Astrocyte (in vitro differentiated cells and primary cell): ENCODE measurements at places on chromosomes 16 and 17.

DNA sequence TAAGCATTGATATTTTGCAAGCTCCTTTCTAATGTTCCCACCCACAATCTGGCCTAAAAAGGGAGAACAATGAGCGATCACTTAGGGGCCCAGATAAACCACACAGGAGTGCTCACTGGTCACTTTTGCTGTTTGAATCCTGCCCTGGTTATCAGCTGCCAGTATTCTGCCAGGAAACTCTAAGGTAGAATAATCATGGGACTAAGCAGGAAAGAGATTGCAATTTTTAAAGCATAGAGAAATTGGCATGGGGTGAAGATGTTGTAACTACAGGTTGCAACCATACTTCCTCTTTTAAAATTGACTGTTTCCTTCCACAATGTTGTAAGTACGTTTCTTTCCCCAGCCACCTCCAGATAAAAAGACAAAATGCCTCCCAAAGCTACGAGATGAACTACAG lies 251.2 kb upstream of the CDH11 start:
- no peak for DNase-seq

DNA sequence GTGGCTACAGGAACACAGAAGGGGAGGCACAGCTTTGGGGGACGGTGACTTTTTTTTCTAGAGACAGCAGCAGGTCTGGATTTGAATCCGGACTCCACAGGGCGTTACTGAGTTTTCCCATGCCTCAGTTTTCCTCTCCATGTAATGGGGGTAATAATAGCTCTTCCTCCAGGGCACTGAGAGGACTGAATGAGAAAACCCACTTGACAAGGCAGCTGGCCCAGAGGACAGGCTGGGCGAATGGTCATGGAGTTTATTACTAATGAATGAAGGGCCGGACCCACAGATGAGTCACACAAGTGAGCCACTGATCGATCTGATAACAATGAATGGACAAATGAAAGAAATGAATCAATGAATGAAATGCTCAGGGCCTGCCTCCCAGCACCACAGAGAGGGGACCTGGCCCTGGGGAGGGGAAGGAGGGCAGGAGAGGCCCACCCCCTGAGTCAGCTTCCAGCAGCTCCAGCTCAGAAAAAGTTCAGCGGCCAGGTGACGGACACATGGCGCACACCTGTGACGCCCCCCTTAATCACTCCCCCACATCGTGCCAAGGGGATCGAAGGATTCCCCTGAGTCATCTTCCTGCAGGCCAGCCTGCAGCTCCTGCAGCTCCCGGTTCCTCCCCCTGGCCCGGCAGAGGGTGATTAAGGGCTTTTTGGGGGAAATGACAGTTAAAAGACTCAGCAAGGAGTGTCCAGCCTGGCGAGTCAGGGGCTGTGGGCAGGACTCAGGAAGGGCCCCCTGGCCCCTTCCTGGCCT lies 54.3 kb downstream of the SOCS1 start:
- peak; percentile 88 for DNase-seq

- no peak for DNase-seq
These were observed 110.2 kb downstream of the ABCC6 start for GRCh38 chr16:16113076-16113475.

- DNase-seq = no peak
These were observed 14.9 kb downstream of the MMP15 start for GRCh38 chr16:58040496-58040846.

DNA sequence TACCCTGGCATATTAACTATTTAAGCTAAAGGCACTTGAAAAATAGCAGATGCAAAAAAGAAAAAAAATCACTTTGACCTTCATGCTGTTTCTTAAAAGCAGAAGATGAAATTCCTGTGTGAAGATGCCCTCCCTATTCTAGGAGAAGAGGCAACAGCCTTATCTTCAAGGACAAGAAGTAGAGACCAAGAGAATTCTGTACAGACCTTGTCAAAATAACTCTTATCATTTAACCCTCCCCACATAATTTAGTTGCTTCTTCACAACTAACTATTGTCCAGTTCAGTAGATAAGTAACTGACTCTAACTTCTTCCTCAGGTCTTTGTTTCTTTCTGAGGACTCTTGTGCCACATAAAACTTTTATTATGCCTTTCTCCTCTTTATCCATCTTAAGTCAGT lies 72.0 kb upstream of the MARCHF10 start:
- no peak for DNase-seq

GRCh38 chr16:57263541-57264351 lies 18.7 kb downstream of the ARL2BP start:
- DNase-seq = no peak

- no peak for DNase-seq
These were observed 16.2 kb downstream of the CLUH start for GRCh38 chr17:2695243-2695960.

- no peak for DNase-seq
These were observed 143.7 kb downstream of the ABCC12 start for GRCh38 chr16:48011878-48012658.

- peak; percentile 20 for DNase-seq
These were observed 122.4 kb upstream of the NUDT7 start for GRCh38 chr16:77599793-77600415.

GRCh38 chr17:2084036-2084765 lies 29.3 kb downstream of the HIC1 start:
- peak; percentile 57 for DNase-seq

DNA sequence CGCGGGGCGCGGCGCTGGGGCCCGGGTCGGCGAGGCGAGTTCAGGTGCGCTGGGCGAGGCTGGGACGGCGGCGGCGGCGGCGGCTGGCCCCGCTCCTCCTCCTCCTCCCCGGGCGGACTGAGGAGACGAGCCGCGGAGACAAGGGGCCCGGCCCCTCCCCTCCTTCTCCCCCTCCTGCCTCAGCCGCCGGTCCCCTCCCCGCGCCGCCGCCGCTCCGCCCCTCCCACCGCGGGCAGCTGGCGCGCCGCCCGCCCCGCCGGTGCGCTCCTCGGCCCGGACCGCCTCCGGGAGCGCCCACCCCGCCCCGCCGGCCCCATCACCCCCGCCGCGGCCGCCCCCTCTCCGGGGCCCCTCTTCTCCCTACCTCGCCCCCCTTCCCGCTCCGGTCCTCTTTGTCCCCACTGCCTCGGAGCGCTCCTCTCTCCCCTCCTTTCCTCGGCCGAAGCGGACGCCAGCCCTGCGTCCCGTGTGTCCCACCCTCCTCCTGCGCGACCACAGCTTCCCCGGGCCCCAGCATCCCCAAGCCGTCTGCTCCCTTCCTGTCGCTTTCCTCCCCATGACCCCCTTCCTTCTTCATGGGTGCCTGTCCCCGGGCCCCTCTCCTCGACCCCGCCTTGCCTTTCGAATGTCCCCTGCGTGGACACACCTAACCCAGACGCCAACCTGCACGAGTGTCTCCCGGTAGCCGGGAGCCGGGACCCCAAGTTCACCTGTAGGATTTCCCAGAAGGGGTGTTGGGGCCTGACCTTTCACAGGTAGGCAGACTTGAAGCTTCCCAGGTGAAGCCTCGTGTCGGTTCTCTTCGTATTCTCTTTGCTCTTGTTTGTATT lies at the start of gene TOX3:
TSS of gene TOX3 (minus strand) at position 140 of the 830 bp plus-strand sequence. CDS start 420 bp downstream, outside the sequence.
- DNase-seq = no peak

GRCh38 chr16:56936950-56937349 lies 5.0 kb downstream of the HERPUD1 start:
- DNase-seq = no peak

DNA sequence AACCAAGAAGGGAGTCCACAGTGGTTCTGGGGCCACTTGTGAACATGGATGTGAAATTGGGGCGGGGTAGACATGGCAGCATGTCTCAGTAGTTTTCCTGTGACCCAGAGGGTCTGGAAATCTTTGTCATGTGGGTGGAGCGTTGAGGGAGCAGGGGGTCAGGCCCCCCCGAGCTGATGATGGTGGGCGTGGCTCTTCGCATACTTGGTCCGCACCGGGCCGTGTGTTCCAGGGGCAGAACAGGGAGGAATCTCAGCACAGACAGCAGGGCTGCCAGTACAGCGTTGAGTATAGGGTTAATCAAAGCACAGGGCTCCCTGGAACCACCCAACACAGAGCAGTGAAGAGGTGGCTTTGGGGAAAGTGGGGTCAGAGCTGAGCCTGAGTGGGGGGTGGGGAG lies 267.5 kb downstream of the SEC14L1 start:
- DNase-seq = no peak

GRCh38 chr16:30652718-30653117 lies 2.0 kb downstream of the PRR14 start:
- no peak for DNase-seq

DNA sequence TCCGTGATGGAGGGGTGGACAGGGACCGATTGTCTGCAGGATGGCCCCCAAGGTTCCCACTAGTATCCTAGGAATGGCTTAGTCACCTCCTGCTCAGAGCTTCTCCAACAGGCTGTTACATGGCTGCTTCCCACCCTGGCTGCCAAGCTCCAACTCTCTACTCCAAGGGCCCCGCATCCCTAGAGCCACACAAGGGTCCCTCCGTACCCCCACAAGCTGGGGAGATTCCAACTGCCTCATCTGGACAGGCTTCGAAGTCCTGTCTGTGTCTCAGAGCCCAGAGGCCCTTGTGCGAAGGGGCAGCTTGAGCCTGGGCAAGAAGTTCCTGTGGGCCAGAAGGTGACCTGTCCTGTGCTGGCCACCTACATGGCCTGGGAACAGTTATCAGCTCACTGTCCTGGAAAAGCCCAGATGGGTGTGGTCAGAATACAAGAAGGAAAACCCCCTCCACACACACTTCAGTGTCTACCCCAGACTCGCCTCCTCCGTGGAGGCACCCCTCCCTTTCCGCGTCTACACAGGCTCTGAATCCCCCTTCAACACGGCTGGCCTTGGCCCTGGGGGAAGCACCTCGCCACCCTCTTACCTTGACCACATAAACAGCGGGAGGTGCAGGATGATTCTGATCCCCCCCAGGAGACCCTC lies 586 bp downstream of the MEAK7 start:
- peak; percentile 31 for DNase-seq

DNA sequence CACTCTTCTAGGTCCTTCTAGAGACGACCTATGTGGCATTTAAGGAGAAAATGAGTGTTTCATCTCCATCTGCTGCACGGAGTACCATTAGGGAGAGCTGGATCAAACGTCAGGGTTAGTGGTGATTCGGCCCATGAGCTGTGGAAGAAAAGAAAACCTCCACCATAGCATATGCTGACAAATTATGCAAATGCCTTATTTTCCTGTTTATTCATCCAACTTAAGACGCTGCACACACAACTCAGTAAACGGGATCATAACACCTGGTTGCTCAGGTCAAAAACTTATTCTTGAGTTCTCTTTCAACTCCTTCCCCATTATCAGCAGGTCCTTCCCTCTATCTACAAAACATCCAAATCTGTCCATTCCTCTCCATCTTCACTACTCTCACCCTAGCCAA lies 1.3 kb upstream of the MOSMO start:
- DNase-seq = no peak

GRCh38 chr16:50282010-50282538 lies 15.7 kb downstream of the ADCY7 start:
- DNase-seq = peak; percentile 64

GRCh38 chr17:64061178-64061898 lies 40.9 kb upstream of the ICAM2 start:
- DNase-seq = no peak

DNA sequence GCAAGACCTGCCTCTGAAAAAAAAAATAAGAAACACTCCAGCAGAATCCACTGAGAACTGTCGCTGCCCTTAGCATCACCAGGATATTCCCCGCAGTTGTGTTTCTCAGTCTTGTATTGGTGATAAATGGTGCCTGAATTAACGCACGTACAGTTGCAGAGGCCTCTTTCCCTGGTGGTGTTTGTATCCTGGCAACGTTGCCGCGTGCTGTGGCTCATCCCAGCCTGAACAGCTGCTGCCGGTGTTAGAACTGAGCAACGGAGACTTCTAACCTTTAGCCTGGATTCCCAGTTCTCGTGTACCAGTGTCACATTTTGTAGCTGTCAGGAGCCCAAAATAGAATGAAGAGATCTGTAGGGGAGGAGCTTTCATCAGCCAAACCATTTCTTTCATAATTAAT lies 4.8 kb downstream of the MLYCD start:
- peak; percentile 8 for DNase-seq

DNA sequence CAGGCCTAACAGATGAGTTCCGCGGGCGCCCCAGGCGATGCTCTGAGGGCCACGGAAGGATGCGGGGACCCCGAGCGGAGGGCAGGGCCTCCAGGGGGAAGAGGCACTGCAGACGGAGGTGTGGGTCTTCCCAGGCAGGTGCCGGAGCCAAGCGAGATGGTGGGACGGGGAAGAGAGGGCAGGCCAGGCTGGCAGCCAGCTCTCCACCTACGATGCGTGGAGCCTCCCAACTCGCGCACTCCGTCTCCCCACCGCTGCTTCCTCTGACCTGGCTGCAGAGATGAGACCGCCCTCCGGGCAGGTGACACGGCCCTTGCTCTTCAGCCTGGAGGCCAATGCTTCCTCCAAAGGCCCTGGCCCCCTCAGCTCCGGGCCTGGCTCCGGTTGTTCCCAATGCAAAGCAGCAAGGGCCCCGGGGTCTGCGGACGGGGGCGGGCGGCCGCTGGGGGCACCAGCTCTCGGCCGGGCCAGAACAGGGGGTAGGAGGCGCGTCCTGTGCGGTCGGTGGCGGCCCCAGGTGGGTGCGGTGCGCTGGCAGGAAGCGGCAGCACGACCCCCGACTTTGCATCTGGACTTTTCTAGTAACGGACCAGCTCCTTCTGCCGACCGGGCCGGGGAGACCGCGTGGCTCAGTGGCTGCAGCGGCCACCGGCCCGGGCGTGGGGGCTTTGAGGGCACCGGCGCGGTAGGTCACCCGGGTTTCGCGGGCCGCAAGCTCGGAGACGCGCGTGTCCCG lies 1.5 kb upstream of the SOX8 start:
- no peak for DNase-seq

GRCh38 chr17:66842505-66842904 lies 7.6 kb downstream of the CACNG5 start:
- DNase-seq = no peak

- DNase-seq = no peak
These were observed 2.2 kb upstream of the DECR2 start for GRCh38 chr16:399340-400019.

DNA sequence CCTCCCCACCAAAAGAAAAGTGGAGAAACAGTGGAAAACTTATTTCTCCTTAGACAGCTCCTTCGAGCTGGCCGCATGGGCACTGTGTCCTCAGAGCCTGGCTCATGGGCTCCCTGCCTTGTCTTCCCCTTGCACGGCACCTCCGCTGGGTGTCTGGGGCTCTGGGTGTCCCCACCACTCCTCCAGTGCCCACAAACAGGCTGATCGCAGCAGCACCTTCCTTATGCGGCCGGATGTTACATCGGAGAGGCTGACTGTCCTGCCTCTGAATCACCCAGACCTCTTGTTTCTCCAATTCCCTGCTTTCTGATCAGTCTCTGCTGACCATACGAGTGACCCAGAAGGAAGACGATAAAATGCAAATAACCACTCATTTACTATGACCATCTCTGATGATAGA lies 121.7 kb downstream of the SLC39A11 start:
- DNase-seq = peak; percentile 25

GRCh38 chr17:34613064-34614019 lies 34.0 kb downstream of the TMEM132E start:
- no peak for DNase-seq

- DNase-seq = no peak
These were observed 18.9 kb upstream of the CACNA1H start for GRCh38 chr16:1133810-1134520.

DNA sequence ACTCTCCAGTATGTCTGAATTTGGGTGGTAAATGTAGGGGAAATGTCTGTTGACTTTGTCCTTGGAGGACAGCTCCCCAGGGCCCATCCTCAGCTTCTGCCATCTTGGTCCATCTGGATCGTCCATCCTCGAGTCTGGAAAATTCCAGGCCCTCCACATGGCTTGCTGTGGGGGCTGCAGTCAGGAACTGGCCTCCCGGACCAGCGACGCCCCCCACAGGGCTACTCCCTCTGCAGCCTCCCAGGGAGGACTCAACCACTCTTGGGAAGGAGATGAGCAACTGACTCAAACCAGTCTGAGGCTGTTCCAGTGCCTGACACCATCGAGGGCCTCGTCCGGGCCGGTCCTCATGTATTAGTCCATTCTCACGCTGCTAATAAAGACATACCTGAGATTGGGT lies 5.5 kb upstream of the ZG16B start:
- no peak for DNase-seq
